ENCODE measurements at places on chromosomes 3 and 15. TPM values are rescaled to one million over a fixed set of nuclear protein-coding genes. Genes with fewer than 3 reads are reported as not detected.

Gene SYNPR
- total RNA-seq: 3.7 TPM

Gene ABCC5
- 62.3 TPM for total RNA-seq

Gene BCHE
- 6.4 TPM for total RNA-seq

DNA sequence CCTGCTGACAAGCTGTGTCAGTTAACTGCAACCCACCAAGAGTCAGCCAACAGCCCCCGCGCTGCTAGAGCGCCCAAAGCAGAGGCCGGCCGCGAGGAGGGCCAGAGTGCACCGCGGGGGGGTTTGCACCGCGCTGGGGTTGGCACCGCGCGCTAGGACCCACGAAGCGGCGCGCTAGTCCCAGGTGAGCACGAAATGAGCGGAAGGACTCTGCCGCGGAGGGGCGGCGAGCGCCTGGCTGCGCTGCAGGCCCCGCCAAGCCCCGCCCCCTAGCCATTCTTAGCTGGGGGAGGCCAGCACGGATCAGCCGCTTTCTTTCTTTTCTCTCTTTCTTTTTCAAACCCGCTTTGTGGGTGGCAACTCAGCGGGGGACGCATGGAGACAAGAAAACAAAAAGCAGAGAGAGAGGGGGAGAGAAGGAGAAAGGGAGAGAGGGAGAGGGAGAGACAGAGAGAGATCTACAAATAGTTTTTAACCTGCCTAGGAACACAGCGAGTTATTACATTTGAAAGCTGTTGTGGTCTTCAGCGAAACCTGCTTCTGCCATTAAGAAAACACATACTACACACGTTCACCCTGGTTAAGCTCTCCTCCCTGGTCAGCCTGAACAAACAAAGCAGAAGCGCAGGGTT is 6.9 kb upstream of the FOXB1 start:
- H3K36me3 ChIP-seq: no peaks in the 10 kb centered on the region
- peaks cover 100% of the 10 kb centered on the region for H3K27me3 ChIP-seq
- H3K4me1 ChIP-seq: peaks cover 6% of the 10 kb centered on the region

- H3K4me3 ChIP-seq: no peak overlapping the region
- H3K27me3 ChIP-seq: no peaks in the 10 kb centered on the region
- no peaks in the 10 kb centered on the region for H3K36me3 ChIP-seq
- H3K27ac ChIP-seq: no peak overlapping the region
- H3K4me1 ChIP-seq: peaks cover 17% of the 10 kb centered on the region
These were observed 20.3 kb upstream of the UACA start for GRCh38 chr15:70783610-70784022.

DNA sequence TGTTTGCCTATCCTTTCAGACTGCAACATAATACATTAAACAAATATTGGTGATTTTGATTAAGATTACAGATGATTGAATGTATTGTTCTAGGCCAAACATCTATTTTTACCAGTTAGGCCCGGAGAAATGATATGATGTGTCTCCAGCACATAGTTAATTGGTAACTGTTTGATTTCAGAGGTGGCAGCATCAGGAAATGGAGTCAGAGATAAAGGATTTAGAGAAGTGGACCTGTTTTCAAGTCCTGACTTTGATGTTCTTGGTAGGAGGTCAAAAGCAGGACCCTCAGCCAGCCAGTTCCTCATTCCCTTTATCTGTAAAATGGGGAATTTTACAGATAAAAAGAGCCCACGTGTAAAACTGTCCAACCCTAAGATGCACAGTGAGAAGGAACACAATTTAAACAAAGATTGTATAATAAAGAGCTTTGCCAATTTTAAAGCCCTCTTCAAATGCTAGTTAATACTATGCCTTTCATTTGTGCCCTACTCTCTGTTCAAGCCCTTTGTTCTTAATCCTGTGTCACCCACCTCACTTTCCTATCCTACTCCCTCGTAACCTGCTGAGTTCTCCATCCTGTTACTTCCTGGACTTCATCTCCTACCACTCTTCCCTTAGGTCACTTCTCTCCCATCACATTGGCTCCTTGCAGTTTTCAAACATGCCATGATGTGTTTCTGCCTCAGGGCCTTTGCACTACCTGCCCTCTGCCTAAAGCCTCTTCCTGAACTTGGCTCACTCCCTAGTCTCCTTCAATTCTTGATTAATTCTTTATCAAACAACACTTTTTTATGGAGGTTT is 2.5 kb downstream of the TMEM212 start:
- H3K27me3 ChIP-seq: no peaks in the 10 kb centered on the region
- H3K36me3 ChIP-seq: no peaks in the 10 kb centered on the region
- peaks cover 28% of the 10 kb centered on the region for H3K4me1 ChIP-seq
- H3K4me3 ChIP-seq: no peak overlapping the region

- no peak overlapping the region for H3K27ac ChIP-seq
- H3K36me3 ChIP-seq: no peaks in the 10 kb centered on the region
- no peaks in the 10 kb centered on the region for H3K4me1 ChIP-seq
- peaks cover 83% of the 10 kb centered on the region for H3K27me3 ChIP-seq
These were observed 5.4 kb upstream of the CYP1A1 start for GRCh38 chr15:74730619-74731316.

GRCh38 chr3:184305577-184305976 is 6.5 kb downstream of the PSMD2 start:
- no peaks in the 10 kb centered on the region for H3K27me3 ChIP-seq
- DNase-seq: no peak
- H3K27ac ChIP-seq: no peak overlapping the region
- peaks cover 3% of the 10 kb centered on the region for H3K4me1 ChIP-seq

DNA sequence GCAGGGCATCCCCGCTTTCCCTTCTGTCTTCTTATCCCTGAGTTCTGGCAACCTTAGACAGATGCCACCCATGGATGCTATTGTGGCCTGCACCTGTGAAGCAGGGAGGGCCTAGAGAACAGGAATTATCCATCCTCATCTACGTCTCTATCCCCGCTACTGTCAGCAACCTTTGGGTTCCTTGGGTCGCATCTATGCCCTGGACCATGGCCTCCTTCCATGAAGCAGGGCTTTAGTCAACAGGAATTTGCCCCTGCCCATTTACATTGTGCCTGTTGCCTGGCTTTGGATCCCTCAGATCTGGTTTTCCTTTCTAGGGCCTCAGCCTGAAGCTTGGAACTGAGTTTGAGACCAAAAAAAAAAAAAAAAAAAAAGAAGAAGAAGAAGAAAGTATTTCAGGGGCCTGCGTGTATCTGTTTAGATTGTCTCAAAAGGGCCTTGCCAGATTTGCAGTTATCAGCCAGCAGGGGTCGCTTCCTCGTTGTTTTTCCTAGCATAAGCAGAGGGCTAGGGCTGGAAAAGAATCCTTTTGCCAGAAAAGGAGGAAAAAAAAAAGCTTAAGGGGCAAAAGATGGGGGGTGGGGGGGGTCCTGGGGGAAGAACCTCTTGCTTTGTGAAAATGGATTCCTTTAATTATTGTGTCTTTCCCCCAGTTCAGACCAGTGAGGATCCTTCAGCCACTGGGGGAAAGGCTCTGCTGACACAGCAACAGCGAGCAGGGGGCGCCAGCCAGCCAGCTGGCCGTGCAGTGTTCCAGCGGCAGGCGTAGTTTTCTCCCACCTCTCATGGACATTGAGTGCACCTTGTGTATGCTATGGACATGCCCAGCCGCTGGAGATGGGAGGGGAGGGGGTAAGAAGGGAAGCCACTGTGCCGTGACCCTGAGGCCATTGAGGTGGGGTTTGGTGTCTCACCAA is 65.7 kb upstream of the ALDH1L1 start:
- no peak overlapping the region for H3K4me3 ChIP-seq
- peaks cover 19% of the 10 kb centered on the region for H3K27me3 ChIP-seq
- no peaks in the 10 kb centered on the region for H3K4me1 ChIP-seq
- peak; percentile 67 for DNase-seq
- no peak overlapping the region for H3K27ac ChIP-seq

- peak overlapping the region; percentile 99 for H3K27ac ChIP-seq
- peak overlapping the region; percentile 98 for H3K4me3 ChIP-seq
- peaks cover 22% of the 10 kb centered on the region for H3K4me1 ChIP-seq
- DNase-seq: no peak
These were observed 1.7 kb downstream of the RAB11A start for GRCh38 chr15:65870889-65871533.

DNA sequence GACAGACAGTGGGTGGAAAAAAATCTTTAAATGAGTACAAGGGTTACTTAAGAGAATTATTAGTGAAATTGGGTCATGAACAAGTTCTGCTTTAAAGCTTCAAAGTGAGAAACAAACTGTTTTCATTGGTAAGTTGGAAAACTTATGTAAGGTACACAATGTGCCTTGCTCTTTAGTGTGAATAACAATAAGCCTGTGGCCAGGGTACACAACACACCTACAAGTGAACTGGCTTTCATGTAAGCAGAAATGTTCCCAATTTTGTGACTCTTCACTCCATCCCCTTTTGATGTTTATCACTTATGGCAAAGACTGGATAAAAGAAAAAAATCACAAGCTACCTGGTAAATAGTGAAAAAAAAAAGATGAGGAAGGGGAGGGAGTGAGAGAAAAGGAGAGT is 253.7 kb downstream of the ZBTB20 start:
- no peak for DNase-seq
- H3K27ac ChIP-seq: no peak overlapping the region
- no peaks in the 10 kb centered on the region for H3K27me3 ChIP-seq

GRCh38 chr3:190444576-190445145 is 5.0 kb downstream of the TMEM207 start:
- peaks cover 19% of the 10 kb centered on the region for H3K4me1 ChIP-seq
- no peak overlapping the region for H3K4me3 ChIP-seq
- H3K27me3 ChIP-seq: no peaks in the 10 kb centered on the region
- no peak for DNase-seq

DNA sequence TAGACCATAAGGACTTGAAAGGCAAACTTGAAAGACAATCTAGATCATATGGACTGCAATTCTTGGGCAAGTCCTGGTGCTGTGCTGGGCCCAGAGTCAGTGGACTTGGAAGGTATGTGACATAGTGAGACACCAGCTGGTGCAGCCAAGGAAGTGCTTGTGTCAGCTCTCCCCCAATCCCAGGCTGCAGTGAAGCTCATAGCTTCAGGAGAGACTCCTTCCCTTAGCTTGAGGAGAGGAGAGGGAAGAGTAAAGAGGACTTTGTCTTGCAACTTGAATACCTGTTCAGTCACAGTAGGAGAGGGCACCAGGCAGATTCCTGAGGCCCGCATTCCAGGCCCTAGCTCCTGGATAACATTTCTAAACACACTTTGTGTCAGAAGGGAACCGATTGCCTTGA is 127.4 kb upstream of the ZPLD1 start:
- no peak overlapping the region for H3K4me3 ChIP-seq
- no peaks in the 10 kb centered on the region for H3K36me3 ChIP-seq
- H3K27me3 ChIP-seq: no peaks in the 10 kb centered on the region
- H3K27ac ChIP-seq: no peak overlapping the region
- H3K4me1 ChIP-seq: no peaks in the 10 kb centered on the region

- DNase-seq: no peak
- H3K4me3 ChIP-seq: no peak overlapping the region
- H3K36me3 ChIP-seq: no peaks in the 10 kb centered on the region
- H3K4me1 ChIP-seq: peaks cover 5% of the 10 kb centered on the region
- H3K27ac ChIP-seq: no peak overlapping the region
These were observed 213.8 kb upstream of the STAC start for GRCh38 chr3:36166477-36166876.

All from mesothelial cell of epicardium (in vitro differentiated cells).